ENCODE measurements at places on chromosomes 1 and 21.

DNA sequence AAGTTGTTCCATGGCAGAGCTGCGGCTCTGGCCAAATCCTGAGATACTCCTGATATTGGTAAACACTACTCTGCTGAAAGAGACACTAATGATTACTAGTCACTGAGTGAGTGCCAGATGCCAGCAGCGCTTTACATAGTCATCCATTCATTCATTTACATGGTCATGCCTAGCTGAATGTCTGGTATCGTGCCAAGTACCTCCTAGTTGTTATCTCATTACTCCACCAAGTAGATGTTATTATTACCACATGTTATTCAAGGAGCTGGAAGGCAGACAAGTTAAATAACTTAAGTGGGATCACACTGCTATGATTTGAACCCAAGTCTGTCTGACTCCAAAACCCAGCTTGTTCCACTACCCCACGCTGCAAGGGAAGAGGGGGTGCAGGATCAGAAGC lies 4.7 kb downstream of the OLFML2B start:
- DNase-seq = no peak

GRCh38 chr1:160662910-160663309 lies 16.1 kb upstream of the SLAMF1 start:
- no peak for DNase-seq

DNA sequence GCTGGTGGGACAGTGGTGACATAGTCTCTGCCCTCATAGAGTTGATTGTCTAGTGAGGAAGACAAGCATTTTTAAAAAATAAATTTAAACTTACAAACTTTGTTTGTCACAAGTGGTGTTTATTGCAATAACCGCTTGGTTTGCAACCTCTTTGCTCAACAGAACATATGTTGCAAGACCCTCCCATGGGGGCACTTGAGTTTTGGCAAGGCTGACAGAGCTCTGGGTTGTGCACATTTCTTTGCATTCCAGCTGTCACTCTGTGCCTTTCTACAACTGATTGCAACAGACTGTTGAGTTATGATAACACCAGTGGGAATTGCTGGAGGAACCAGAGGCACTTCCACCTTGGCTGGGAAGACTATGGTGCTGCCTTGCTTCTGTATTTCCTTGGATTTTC lies 58.4 kb downstream of the LAMC2 start:
- no peak for DNase-seq

DNA sequence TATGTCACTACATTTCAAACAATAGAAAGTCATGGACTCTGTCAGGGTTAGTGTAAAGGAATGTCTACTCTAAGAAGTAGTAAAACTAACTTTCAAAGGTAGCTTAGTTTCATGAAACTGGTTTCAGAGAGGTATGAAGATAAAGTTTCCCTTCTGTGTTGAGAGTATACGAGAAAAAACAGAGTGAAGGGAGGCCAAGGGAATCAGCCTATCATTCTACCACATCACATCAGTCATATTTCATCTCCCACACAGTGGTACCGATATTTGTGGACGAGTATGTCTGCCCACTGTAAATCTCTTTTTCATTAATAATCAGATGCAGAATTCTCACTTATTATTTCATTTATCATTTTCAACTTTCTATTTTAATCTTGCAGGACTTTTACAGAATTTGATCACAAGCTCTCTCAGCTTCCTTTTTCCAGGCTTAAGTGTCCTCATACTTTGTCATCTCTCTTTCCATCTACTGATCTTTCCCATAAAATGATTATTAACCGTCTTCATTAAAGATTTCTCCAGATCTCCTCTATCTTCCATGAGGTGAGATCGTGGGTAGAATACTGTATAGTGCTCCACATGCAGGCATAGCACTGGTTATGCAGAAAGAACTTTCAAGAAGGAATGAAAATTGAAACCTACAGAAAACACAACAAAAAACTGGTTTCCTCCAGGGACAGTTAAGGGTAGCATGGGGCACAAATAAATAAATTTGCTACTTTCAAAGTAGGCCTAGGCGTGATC lies 11.5 kb upstream of the IFI16 start:
- no peak for DNase-seq

GRCh38 chr1:68132426-68133130 lies 82.2 kb upstream of the DIRAS3 start:
- DNase-seq = no peak

GRCh38 chr1:232192781-232193450 lies 437.0 kb downstream of the SIPA1L2 start:
- no peak for DNase-seq

DNA sequence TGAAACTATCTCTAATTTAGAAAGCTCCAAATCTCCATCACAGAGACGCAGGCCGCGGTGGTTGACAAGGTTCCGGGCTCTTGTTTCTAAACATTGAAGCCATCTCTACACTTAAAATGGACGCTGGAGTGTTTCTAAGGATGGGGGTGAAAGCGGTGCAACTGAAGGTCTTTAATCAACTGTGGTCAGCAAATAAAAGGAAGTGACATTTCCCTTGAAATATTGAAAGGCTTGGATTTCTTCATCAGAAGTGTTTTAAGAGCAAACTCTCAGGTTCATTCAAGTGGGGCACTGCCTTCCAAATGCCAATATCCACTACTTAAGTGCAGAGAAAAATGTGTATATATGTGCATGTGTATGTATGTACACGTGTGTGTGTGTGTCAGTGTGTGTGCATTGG lies 117.3 kb downstream of the KAZN start:
- no peak for DNase-seq

DNA sequence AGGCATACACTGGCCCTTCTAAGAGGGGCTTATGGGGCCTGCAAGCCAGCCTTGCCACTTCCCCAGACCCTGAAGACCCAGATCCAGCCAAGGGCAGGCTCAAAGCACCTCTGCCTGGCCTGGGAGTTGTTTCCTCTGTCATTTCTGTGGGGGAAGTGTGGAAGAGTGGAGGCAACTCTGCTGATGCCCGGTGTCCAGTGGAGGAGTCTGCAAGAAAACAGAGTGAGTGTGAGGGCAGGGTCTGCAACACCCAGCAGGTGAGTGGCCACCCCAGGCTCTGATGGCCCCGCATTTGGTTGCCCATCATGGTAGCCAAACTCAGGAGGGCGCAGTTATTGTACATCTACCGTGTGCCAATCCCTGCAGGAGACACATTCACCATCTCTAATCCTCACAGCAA lies 8.4 kb downstream of the CLEC20A start:
- DNase-seq = no peak

GRCh38 chr1:110880708-110881374 lies 7.9 kb downstream of the CD53 start:
- DNase-seq = peak; percentile 52

GRCh38 chr1:45359882-45360513 lies 19.8 kb upstream of the MUTYH start:
- peak; percentile 39 for DNase-seq

GRCh38 chr1:33195556-33195955 lies 13.7 kb upstream of the TRIM62 start:
- DNase-seq = no peak

DNA sequence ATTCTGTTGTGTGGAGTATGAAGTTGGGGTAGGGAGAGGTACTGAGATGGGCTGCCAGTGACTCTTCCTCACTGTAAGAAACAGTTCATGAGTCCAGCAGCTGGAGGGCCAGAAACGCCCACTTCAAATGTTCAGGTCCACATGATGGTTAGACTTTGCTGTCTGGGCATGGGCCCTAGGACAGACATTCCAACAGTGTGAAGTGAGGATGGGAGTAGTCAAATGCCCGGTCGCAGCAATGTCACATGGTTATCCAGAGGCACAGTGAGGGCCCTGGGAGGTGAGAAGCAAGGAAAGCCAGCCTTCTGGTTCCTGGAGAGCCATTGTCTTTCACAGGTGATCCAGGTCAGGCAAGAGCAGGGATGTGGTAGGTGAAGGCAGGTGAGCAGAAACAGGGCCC lies 304.4 kb downstream of the HHAT start:
- no peak for DNase-seq

GRCh38 chr1:217181756-217182155 lies 449.1 kb downstream of the GPATCH2 start:
- DNase-seq = no peak

DNA sequence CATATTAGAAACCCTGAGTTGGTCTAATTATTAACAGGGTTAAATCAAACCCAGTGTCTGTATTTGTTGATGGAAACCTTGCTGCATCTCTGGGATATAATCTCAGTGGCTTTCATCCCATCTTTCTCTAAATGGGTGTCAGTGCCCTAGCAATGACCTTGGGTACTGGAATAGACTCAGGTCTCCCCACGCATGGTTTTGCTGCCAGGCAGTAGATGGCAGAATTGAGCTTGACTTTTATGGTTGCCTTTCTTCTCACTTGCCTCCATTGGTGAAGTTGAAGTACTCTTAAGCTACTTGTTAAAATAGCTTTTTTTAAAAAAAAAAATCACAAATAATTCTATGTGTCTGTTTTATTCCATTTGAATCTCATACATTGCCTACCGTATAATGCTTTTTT lies 81.8 kb upstream of the HMCN1 start:
- no peak for DNase-seq

GRCh38 chr1:24945354-24946326 lies 15.6 kb upstream of the RUNX3 start:
- no peak for DNase-seq

DNA sequence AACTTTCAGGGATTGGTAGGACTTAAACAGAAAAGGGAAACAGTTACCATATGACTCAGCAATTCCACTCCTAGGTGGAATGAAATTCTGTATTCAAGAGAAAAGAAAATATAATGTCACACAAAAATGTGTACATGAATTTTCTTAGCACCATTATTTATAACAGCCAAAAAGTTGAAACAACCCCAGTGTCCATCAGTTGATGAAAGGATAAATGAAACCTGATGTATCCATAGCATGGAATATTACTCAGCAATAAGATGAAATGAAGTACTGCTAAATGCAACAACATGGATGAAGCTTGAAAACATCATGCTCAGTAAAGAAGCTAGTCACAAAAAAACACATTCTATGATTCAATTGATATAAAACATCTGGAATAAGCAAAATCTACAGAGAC lies 15.5 kb downstream of the EEIG2 start:
- no peak for DNase-seq

GRCh38 chr1:9807541-9807940 lies 16.2 kb downstream of the CLSTN1 start:
- DNase-seq = no peak

DNA sequence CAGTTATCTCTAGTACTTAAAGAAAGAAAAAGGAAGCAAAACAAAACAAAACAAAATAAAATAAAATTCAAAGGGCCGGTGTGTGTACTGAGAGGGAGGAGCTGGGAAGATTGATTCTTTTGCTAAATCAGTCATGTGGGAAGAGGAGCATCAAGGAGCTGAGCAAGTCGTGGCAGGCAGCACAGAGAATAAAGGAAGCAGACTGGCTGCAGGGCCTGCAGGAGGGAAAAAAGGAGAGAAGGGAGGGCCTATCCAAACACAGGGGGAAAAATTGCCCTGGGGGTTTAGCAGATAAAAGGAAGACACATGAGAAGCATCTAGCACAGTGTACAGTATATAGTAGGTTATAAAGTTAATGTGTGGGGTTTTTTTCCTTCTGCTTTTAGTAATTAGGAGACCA lies 27.6 kb downstream of the AGO4 start:
- DNase-seq = no peak

DNA sequence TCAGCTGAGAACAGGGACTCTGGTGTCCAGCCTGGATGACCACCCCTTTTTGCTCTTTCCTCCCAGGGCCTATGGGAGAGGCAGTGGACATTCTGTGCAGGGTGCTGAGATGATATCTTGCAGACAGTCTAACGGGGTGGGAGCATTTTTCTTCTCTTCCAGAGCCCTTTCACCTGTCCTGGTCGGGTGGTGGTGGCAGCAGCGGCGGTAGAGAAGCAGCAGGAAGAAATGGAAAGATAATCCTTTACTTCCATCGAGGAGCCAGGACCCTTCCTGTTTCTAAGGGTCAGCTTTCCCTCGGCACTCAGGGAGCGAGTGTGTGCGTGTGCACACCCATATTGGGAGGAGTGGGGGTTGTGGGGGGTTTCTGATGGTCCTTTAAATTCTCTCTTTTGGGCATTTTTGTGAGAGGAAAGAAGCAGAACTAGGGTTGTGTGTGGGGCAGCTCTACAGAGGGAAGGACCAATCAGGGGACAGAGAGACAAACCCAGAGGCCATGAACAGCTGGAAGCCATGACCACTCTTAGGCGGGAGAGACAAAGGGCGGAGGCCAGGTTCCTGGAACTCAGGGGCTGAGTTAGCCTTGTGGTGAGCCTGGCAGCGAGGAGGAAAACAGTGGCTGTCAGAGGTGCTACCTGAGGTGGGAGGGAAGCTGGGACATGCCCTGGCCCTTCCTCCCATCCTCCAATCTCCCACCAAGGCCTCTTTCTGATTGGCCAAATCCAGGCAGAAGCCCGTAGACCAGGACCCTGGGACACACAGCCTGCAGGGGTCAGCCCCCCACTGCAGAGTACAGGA lies 31.2 kb upstream of the CSF3R start:
- DNase-seq = no peak

DNA sequence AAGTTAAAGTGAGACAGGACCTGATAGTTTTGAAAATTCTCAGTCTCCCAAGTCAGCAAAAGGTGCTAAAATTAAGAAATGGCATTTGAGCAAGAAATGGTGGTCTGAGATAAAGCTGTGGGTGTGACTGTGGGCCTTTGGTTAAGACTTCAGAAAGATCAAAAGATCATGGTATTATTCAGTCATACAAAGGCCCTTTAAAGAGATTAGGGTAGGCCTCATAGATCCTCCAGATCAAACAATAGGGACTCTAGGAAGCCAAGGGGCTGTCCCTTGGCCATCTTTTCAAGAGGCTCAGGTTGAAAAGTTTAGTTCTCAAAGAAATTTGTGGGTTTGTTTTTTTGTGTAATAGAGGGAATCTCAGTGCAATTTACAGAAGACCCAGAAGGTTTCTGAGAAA lies 8.4 kb downstream of the HMGB4 start:
- no peak for DNase-seq

DNA sequence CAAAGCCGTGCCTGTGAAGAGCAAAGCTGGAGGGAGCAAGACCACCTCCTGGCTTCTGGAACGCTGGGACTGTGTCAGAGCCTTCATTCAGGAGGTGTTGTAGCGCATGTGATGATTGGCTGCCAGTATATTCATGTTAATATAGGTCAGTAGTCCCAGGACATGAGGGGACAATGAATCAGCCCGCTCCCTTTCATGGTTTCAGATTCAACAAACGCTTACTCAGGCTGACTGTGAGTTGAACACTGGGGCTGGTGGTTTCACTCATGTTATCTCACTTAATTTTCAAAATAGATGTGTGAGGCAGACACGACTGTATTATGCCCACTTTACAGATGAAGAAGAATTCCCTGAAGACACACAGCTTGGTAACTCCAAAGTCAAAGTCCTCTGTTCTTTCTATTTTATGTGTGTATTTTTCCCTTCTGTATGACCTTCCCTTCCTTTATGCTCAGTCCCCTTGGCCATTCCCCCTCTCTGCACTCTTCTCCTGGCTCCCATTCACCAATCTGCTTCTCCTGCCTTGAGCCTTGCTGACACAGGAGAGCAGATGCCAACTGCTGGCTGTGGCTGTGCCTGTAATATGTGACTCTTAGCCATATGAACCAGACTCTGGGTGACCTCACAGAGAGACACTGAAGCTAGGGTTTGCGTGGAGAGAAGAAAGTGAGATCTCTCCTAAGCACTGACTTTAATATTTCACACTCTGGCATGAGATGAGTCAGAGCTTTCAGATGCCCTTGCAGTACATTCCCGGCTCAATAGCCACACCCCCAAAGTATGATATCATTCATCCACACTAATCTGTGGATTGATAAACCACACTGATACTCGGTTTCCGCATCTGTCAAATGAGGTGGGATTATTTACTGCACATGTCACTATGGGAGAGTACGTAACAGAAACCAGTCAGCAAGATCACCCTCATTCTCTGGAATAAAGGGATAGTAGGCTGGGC lies 31.4 kb upstream of the KIRREL1 start:
- DNase-seq = no peak
